ENCODE measurements at places on chromosomes 12 and 14.

DNA sequence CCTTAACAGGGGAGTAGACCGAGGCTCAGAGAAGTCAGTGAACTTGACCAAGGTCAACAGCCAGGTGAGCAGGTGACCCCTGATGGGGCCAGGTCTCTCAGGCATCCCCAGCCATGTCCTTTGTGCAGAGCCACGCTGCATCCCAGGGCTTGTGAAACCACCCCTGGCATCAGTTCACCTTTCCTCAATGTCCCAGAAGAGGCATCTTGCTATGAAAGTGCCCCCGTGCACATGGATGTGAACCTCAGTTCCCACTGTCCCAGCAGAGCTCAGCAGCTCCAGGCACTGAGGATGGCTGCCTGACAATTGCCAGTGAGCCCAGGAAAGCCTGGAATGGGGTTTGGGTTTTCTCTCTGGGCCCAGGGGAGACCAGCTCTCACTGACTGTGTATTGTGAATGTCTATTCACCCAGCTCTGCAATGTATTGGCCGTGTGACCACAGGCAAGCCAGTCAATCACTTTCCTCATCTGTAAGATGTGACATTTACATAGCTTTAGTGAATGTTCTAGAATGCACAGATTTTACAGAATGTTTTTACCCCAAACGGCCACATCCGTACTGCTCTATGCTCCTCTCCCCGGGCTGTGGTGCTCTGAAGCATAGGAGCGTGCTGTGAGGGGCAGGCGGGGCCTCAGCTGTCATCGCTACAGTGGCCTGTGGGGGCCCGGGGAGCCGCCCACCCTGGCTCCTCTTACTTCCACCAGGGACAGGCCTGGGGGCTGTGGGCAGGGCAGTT is 4.9 kb downstream of the CACNA2D4 start:
- no peak for DNase-seq

- peak; percentile 49 for DNase-seq
Measured at GRCh38 chr12:27198036-27198435, 46.0 kb upstream of the STK38L start.

GRCh38 chr14:73753124-73753886 is 39.1 kb upstream of the PNMA1 start:
- peak; percentile 77 for DNase-seq

- no peak for DNase-seq
Measured at GRCh38 chr12:49565406-49566265, 2.3 kb downstream of the MCRS1 start.

DNA sequence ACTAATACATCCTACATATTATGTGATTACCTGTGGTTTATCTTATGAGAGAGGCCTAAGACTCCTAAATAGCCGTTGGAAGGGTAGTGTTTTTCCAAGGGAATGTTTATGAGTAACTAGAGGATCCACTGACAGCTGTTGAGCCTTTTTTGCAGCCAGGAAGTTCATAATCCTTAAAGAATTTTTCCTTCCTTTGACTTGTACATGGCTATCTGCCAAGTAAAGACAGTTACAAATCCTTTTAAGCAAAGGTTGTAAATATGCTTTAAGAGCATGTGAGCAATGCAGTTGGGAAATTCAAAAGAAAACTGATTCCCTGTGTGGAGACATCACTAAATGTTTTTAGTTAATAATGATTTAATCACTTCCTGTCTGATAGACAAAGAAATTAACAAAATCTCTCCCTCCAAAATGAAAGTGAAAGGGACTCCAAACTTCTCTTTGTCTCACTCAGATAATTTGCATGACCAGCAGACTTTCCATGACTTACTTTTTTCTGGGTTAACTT is 333.8 kb downstream of the PDZRN4 start:
- no peak for DNase-seq

DNA sequence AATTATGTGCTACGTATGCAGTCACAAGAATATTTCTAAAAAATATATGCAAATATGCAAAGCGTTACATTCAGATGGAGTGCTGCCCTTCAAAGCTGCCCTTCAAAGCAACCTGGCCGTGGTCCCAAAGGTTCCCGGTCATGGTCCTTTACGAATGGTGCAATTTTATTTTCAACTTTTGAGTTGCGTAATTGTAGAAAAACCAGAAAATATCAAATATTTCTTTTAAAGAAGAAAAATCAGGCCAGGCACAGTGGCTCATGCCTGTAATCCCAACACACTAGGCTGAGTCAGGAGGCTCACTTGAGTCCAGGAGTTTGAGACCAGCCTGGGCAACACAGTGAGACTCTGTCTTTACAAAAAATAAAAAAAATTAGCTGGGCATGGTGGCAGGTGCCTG is 21.4 kb downstream of the CLSTN3 start:
- no peak for DNase-seq

GRCh38 chr14:59482541-59483331 is 1.5 kb downstream of the L3HYPDH start:
- peak; percentile 57 for DNase-seq

GRCh38 chr12:90870971-90871725 is 83.8 kb downstream of the CCER1 start:
- DNase-seq: no peak

DNA sequence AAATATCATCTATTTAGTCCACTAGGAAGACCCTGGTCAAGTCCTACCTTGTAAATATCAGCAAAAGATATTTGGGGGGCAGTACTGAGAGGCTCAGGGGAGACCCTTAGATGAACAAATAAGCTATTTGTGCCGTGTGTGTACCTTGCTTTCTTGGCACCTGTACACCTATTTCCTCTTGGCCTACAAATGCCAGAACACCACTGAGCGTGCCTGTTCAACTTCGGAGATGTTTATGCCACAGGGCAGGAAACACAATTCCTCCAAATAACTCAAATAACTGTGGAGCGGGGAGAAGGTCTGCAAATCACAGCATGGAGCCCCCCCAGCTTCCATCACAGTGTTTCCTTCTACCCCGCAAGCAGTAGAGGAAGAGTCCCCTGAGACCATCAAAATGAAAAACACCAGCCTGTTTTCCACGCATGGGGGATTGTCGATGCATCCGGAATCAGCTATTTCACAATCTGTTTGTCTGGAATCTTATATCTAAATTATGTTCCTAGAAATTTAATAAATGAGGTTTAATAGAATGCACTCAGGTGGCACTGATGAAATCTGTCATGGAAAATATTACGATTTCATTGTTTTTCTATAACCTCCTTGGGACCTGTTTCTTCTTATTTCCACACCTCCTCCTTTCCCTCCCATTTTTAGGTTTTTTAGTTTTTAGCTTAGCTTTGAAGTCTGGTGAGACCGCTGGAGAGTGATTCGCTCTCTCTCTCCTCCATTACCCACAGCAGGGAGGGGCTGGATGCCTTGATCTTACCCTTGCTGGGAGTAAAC is 254.0 kb upstream of the SRRM4 start:
- no peak for DNase-seq

- DNase-seq: peak; percentile 49
Measured at GRCh38 chr12:57614178-57614947, 3.1 kb downstream of the ARHGEF25 start.

GRCh38 chr14:89078021-89078795 is 253.8 kb downstream of the TTC8 start:
- no peak for DNase-seq

DNA sequence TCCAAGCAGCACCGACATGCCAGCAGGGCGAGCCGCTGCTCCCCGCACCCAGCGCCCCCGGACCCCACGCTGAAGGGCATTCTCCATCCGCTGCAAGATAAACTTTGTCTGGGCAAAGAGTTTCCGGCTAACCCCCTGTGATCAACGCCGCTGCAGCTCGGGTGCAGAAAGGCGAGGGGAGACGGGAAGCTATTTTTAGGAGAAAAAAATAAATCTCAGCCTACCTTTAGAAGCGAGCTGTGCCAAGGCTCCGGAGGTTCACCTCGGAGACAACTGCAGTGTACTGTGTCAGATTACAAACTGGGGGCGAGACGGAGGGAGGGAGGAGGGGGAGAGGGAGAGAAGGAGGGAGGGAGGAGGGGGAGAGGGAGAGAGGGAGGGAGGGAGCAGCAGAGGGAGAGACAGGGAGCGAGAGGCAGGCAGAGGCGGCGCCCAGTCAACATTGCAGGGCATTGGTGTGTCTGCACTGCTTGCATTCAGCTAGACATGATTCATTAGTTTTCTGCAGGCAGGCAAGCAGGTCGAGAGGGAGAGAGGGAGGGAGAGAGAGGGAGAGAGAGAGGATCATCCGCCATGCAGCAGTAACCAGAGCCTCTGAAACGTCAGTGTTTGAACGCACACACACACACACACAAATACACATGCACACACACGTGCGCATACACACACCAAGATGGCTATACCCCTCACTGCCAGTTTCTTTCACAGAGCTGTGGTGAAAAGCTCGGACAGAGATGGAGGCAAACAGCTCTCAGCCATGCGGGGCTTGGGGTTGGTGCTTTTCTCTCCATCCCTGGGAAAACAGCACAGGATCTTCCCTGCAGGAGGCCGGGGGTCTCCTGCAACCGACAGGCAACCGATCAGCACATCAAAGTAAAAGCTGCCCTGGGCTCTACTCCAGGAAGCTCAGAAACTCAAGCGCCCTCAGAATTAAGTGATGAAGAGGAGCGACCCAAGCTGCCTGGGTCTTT is at the start of gene RIMBP2:
RIMBP2 (minus strand) TSS at position 302 of the 971 bp plus-strand sequence. CDS start 237,286 bp downstream, outside the sequence.
- DNase-seq: peak; percentile 37

DNA sequence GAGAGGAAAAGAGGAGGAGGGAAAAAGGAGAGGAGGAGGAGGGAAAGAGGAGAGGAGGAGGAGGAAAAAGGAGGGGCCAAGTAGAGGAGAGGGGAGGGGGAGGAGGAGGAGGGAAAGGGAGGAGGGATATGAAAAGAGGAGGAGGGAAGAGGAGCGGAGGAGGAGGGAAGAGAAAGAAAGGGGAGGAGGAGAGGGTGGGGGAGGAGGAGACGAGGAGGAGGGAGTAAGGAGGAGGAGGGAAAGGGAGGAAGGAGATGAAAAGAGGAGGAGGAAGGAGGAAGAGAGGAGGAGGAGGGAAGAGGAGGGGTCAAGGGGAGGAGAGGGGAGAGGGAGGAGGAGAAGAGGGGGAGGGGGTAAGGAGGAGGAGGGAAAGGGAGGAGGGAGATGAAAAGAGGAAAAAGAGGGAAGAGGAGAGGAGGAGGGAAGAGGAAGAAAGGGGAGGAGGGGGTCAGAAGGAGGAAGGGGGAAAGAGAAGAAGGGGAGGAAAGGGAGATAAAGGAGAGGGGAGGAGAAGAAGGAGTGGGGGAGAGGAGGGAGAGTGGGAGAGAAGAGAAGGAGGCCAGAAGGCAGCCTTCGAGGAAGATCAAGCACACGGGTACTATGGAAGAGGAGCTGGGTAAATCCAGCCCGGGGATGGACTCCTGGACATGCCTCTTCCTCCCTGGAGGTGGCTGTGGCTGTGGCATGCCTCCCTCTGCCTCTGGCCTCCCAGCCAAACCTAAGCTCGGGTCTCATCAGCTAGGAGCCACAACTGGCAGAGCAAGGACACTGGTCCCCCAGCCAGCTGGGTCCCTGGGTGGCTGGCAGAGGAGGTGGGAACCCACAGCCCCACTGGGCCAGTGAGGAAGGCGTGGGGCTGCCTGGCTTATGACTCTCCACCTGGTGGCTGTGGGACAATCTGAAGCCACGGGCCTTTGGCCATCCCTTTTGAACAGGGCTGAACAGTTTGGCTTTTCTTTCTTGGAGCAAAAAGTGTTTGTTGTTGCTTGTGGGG is 3.0 kb upstream of the CMKLR1 start:
- no peak for DNase-seq

DNA sequence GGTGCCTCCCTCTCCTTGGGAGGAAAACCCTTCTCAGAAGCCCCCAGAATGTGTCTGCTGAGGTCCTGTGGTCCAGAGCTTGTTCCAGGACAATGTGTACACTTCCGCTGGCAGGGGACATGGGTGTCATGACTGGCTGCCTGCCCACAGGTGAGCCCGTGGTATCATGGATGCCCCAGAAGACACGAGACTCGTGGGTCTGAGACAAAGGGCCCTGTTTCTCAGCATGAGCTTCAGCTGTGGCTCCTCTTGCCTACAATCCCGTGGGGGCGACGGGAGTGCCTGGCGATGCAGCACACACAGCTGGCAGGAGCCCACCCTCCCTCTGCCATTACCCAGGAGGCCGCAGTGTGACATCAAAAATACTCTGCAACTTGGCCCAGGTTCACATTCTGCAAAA is 7.0 kb downstream of the TMEM121 start:
- DNase-seq: no peak

- no peak for DNase-seq
Measured at GRCh38 chr12:68963856-68964745, 31.1 kb upstream of the CPM start.
